ENCODE measurements at places on chromosomes 2 and 18.

GRCh38 chr2:64931246-64932115 lies 57.7 kb upstream of the SLC1A4 start:
- no peak overlapping the region for H3K27ac ChIP-seq
- DNase-seq = no peak
- H3K4me3 ChIP-seq = no peak overlapping the region
- peaks cover 5% of the 10 kb centered on the region for H3K4me1 ChIP-seq
- no peaks in the 10 kb centered on the region for H3K36me3 ChIP-seq

- no peaks in the 10 kb centered on the region for H3K27me3 ChIP-seq
- no peaks in the 10 kb centered on the region for H3K36me3 ChIP-seq
- no peak for DNase-seq
- no peaks in the 10 kb centered on the region for H3K4me1 ChIP-seq
- H3K27ac ChIP-seq = no peak overlapping the region
- no peak overlapping the region for H3K4me3 ChIP-seq
Measured at GRCh38 chr18:49778826-49779465, 34.4 kb downstream of the ACAA2 start.

DNA sequence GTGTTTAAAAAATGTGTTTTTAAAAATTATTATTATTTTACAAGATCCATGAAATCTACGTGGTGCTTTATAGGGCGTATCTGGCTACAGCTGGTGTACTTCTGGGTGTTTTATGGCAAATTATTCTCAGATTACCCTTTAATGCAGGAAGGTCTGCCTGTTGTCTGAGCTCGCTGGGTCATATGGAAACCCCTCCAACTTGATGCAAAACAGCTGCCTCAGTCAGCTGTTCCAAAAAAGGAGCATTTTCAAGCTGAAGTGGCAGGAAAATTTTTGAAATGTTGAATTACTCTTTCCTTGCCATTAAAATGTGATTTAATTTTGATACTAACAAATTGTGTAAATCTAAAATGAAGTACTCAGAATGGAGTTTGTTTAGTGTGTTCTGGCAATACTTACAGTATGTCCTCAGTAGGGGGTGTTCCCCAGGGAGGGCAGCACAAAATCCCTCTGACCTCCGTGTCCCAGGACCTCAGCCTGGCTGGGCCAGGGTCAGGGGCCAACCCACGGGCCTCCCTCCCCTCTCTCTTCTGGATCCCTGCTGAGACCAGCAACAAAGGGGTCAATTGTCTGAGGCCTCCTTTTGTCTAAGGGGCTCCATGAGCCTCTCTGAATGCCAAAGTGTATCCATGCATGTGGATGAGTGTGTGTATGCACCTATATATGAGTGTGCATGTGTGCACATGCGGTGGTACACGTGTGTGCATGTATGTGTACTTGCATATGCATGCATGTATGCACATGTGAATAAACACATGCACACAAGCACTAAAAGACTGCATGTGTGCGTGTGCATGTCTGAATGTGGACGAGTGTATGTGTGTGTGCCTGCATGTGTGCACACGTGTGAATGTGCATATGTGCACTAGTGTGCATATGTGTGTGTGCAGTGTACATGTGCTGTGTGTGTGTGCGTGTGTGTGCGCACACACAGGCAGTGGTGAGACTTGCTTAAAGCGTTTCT lies 105.4 kb downstream of the ACOXL start:
- no peaks in the 10 kb centered on the region for H3K27me3 ChIP-seq
- H3K36me3 ChIP-seq = no peaks in the 10 kb centered on the region
- no peak for DNase-seq
- peaks cover 4% of the 10 kb centered on the region for H3K4me1 ChIP-seq
- H3K4me3 ChIP-seq = no peak overlapping the region
- H3K27ac ChIP-seq = no peak overlapping the region

DNA sequence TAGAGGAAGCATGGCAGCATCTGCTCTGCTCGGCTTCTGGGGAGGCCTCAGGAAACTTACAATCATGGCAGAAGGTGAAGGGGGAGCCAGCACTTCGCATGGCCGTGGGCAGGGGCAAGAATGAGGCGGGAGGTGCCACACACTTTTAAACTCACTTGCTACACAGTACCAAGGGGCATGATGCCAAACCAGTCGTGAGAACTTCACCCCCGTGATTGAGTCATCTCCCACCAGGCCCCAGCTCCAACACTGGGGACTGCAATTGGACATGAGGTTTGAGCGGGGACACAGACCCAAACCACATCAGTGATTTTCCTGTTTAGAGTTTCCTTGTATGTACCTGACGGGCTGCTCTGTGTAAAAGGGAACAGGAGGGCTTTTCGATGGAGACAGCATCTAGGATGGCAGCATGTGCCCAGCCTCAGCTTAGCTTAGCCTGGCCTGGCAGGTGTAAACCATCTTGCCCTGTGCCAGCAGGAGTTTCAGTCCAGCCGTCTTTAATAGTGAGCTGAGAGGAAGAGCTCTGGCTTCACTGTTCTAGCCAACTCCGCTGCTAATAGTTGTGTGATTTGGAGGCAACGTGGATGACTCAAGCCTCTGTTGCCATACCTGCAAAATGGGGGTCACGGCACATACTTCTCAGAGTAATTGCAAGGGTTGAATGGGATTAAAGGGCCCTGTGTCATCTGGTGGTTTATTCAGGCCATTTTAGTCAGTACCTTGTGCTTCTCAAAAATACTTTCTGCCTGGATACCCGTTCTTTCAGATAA lies 101.8 kb downstream of the ASAP2 start:
- no peaks in the 10 kb centered on the region for H3K27me3 ChIP-seq
- DNase-seq = no peak
- H3K36me3 ChIP-seq = peaks cover 4% of the 10 kb centered on the region
- H3K4me1 ChIP-seq = peaks cover 42% of the 10 kb centered on the region

GRCh38 chr2:159292157-159292556 lies 5.7 kb upstream of the WDSUB1 start:
- no peaks in the 10 kb centered on the region for H3K4me1 ChIP-seq
- no peak overlapping the region for H3K4me3 ChIP-seq
- no peaks in the 10 kb centered on the region for H3K36me3 ChIP-seq
- no peak overlapping the region for H3K27ac ChIP-seq

DNA sequence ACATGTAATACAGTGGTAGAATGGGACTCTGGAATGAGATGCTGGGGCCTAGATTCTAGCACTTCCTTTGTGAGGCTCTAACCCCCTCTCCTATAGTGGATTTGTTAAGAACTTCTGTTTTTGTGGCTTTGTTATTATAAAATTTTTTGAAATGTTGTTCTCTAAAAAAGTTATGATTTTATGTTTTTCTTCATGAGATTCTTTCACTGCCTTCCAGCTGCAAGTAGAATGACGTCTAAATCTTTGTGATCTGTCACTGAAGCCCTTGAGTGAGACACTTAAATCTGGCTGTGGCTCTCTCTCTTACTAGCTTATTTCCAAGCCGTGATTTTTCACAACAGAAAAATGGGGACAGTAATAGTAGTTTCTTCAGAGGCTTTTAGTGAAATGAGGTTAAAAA lies 1.6 kb downstream of the CASP8 start:
- no peak overlapping the region for H3K27ac ChIP-seq
- H3K4me3 ChIP-seq = no peak overlapping the region
- H3K36me3 ChIP-seq = no peaks in the 10 kb centered on the region
- DNase-seq = no peak
- H3K27me3 ChIP-seq = no peaks in the 10 kb centered on the region

DNA sequence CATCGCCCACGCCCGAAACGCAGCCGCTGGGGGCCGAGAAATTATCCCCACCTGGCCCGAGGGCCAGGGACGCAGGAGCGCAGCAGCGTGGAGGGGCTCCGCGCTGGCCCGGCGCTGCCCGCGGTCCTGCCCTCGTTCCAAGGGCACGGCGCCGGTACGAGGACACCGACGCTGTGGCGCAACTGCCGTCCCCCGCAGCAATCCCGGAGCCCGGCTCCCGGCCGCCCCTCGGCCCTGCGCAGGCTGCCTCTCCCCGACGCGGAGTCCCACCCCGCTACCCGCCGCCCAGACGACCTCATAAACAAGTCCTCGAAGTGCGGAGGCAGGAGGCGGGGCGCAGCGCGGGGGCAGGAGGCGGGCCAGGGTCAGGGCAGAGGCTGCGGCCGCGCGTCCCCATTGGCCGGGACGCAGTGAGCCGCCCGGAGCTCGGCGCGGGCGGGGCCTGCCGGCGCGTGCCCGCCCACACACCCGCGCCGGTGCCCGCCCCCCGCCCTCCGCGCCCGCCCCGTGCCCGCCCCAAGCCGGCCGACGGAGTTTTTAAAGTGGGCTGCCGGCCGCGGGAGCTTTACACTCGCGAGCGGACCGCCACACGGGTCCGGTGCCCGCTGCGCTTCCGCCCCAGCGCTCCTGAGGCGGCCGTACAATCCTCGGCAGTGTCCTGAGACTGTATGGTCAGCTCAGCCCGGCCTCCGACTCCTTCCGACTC lies at the start of gene EPAS1:
Gene EPAS1, plus strand, starts transcription at position 568 of the 706 bp plus-strand sequence. CDS start 505 bp downstream, outside the sequence.
- no peaks in the 10 kb centered on the region for H3K36me3 ChIP-seq
- DNase-seq = no peak
- peak within 1 kb of the TSS; percentile 71 for H3K27ac ChIP-seq
- peaks cover 34% of the 10 kb centered on the region for H3K4me1 ChIP-seq

GRCh38 chr2:9152975-9153642 lies 53.5 kb upstream of the ASAP2 start:
- H3K27ac ChIP-seq = no peak overlapping the region
- no peak for DNase-seq
- H3K36me3 ChIP-seq = no peaks in the 10 kb centered on the region
- no peak overlapping the region for H3K4me3 ChIP-seq

DNA sequence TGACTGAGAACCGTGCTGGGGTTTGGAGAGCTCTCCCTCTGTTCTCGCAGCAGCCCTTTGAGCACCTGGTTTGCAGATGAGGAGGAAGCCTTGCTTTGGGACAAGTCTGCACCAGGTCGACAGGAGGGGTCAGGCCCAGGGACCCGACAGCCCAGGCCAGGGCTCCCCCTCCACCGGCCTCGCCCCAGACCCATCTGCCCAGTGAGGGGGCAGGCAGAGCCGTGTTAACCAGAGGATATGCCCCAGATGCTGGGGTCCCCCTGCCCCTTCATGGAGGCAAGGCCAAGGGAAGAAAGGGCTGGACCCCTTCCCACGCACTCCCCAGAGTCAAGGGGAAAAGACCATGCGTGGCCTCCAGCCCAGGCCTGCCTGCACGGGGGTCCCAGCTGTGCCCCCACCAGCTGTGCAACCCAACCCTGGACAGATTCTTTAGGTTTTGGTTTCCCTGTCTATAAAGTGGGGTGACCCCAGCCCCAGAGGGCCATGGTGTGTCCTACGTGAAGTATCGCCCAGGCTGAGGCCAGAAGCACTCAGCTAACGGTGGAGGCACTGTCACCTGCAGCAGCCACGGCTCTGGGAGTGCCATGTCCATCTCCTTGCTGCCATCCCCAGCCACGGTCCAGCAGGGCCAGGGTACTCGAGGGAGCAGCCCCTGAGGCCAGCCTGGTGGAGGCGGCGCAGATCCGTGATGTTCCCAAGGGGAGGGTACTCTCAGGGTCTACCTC lies 4.8 kb upstream of the SNED1 start:
- no peak for DNase-seq
- H3K27ac ChIP-seq = no peak overlapping the region
- no peak overlapping the region for H3K4me3 ChIP-seq
- H3K4me1 ChIP-seq = peaks cover 67% of the 10 kb centered on the region
- H3K36me3 ChIP-seq = no peaks in the 10 kb centered on the region
- H3K27me3 ChIP-seq = peaks cover 18% of the 10 kb centered on the region

GRCh38 chr2:39484620-39485495 lies 47.8 kb upstream of the MAP4K3 start:
- H3K27me3 ChIP-seq = no peaks in the 10 kb centered on the region
- H3K27ac ChIP-seq = no peak overlapping the region
- no peaks in the 10 kb centered on the region for H3K4me1 ChIP-seq
- no peak overlapping the region for H3K4me3 ChIP-seq
- H3K36me3 ChIP-seq = no peaks in the 10 kb centered on the region
- DNase-seq = no peak

GRCh38 chr18:6056171-6056910 lies 161.0 kb upstream of the TMEM200C start:
- peak overlapping the region; percentile 6 for H3K27ac ChIP-seq
- no peak for DNase-seq
- no peak overlapping the region for H3K4me3 ChIP-seq
- peaks cover 13% of the 10 kb centered on the region for H3K4me1 ChIP-seq
- H3K27me3 ChIP-seq = no peaks in the 10 kb centered on the region

- H3K27ac ChIP-seq = no peak overlapping the region
- H3K36me3 ChIP-seq = no peaks in the 10 kb centered on the region
- no peaks in the 10 kb centered on the region for H3K27me3 ChIP-seq
- H3K4me1 ChIP-seq = no peaks in the 10 kb centered on the region
- no peak for DNase-seq
Measured at GRCh38 chr2:7480431-7480830, 563.2 kb downstream of the RNF144A start.

DNA sequence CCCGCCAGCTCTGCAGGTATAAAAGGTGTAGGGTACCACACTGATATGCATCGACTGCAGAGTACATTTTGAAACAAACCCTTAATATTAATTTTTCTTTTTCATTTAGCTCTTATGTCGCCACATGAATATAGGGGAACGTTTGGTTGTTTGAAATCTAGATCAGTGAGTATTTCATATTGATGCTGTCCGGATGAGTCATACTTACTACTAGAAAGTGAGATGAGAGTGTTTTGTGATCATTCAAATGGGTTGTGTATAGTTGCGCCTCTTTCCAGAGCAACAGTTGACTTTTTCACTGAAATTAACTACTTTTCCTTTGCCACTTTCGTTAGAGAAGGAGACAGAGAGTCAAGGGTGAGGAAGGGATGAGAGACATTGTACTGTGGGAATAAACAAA lies 24.6 kb downstream of the NPAS2 start:
- H3K27me3 ChIP-seq = no peaks in the 10 kb centered on the region
- H3K36me3 ChIP-seq = no peaks in the 10 kb centered on the region
- H3K27ac ChIP-seq = no peak overlapping the region
- DNase-seq = no peak
- H3K4me3 ChIP-seq = no peak overlapping the region

DNA sequence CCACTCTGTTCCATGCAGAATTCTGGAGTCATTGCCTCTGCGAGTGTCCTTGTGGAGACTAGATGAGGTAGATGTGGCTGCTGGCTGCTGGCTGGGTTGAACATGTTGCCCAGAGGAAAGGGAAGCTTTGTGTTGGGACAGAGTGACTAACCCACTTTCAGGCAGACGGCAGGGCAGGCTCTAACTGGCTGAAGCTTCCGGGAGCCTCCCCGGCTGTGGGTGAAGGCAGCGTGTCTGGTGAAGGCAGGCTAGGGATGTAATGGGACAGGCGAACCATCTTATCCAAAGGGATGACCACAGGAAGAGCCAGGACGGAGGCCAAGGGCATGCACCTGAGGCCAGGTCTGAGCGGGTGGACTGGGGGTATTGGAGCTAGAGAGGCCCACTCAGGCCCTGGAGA lies 16.0 kb downstream of the ASPRV1 start:
- H3K4me3 ChIP-seq = no peak overlapping the region
- no peak overlapping the region for H3K27ac ChIP-seq
- peaks cover 19% of the 10 kb centered on the region for H3K36me3 ChIP-seq
- no peak for DNase-seq

- no peaks in the 10 kb centered on the region for H3K4me1 ChIP-seq
- H3K27me3 ChIP-seq = no peaks in the 10 kb centered on the region
- no peak overlapping the region for H3K27ac ChIP-seq
- no peak overlapping the region for H3K4me3 ChIP-seq
- DNase-seq = no peak
- no peaks in the 10 kb centered on the region for H3K36me3 ChIP-seq
Measured at GRCh38 chr2:65583061-65583460, 150.7 kb upstream of the SPRED2 start.

GRCh38 chr18:76451396-76452331 lies 43.4 kb downstream of the ZNF516 start:
- H3K27me3 ChIP-seq = no peaks in the 10 kb centered on the region
- H3K27ac ChIP-seq = peak overlapping the region; percentile 95
- H3K36me3 ChIP-seq = no peaks in the 10 kb centered on the region

GRCh38 chr2:100645695-100646429 lies 83.1 kb downstream of the PDCL3 start:
- H3K27ac ChIP-seq = peak overlapping the region; percentile 26
- DNase-seq = no peak
- H3K27me3 ChIP-seq = no peaks in the 10 kb centered on the region
- peaks cover 13% of the 10 kb centered on the region for H3K4me1 ChIP-seq
